WTC11 (cell line): ENCODE measurements at places on chromosomes 3 and 15.

DNA sequence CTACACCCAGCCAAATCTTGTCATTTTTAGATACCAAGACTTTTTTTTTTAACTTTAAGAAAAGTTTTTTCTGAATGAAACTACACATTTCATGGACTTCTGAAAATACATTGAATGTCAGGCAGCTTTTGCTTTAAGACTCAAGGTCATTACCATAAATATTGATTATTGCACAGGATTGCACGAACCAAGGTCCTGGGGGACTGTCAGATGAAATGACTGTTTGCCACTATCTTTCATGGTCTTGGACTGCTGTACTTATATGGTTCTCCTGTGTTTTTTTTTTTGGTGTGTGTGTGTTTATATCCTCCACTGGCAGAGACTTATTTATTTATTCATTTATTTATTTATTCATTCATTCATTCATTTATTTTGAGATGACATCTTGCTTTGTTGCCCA is 6.9 kb upstream of the MYO1E start:
- DNase-seq, result no peak

DNA sequence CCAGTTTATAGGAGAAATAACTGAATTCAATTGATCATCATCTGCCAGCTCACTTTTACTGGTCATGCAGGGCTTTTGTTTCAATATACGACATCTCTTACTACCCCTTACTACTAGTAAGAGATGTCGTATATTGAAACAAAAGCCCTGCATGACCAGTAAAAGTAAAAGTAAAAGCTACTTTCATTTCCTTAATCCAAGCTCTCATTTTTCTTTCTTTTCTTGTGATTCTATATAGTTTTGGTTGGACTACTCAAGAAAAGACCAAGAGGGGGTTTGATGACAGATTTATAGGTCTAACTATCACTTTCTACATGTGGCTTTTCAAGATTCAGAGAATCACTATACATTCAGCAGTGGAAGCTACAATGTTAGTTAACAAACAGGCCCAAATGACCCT is 1237.3 kb downstream of the ROBO2 start:
- DNase-seq, result no peak

DNA sequence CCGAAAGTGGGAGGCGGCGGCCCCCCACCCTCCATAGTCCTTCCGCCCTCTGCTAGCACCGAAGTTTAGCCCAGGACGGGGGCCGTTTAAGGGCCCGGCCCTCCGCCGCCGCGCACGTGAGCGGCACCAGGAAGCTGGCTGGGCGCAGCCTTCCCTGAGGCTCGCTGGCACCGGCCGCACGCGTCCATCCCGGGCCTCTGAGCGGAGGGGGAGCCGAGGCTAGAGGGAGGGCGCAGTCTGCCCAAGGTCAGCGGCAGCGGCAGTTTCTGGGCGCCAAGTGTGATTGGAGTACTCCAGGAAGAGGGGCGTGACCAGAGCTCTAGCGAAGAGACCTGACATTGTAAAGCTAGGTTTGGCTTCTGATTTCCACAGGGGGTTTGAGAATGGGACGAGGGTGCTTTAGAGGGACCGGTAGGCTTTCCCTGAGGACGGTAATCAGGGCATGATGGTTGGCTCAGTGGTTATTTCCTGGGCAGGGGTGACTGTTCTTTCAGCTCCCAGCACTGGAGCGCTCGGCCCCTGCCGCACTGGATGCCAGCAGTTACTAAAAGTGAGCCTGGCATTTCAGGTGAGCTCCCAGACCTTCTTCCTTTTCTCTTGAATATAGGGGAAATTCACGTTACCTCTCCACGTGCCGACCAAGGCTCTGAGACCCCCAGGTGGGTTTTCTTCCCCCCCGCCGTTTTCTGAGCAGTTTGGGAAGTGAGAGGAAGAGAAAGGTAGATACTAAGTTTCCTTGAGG is 853 bp downstream of the TEX264 start:
- peak; percentile 76 for DNase-seq

- DNase-seq, result no peak
These were observed 14.6 kb downstream of the PLXNA1 start for GRCh38 chr3:126997455-126998038.

DNA sequence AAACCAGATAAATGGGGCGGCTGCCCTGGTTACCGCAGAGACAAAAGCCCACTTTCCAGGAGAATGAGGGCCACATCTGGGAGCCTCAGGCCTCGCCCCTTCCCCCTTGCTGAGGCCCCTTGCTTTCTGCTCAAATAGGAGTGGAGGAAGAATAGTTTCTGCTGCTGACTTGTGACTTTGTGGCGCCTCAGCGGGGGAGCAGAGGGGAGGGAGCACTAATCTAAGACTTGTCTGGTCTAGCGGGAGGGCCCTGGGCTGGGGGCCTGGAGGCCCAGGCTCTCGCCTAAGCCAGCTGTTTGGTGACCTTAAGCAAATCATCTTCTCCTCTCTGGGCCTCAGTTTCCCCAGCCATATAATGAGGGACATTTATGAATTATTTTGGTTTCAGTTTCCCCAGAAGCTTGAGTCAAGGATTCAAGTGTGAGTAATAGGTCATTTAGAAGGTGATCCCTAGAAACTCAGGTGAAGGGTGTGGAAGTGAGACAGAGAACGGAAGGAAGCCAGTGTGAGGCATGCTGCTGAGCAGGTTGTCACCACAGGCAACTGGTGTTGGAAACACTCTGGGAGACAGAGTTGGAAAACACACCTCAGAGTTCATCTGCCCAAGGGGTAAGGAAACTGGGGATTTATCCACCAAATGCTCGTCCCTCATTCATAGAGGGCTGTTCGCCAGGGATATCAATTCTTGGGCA is 25.9 kb upstream of the SMAD3 start:
- peak; percentile 63 for DNase-seq

DNA sequence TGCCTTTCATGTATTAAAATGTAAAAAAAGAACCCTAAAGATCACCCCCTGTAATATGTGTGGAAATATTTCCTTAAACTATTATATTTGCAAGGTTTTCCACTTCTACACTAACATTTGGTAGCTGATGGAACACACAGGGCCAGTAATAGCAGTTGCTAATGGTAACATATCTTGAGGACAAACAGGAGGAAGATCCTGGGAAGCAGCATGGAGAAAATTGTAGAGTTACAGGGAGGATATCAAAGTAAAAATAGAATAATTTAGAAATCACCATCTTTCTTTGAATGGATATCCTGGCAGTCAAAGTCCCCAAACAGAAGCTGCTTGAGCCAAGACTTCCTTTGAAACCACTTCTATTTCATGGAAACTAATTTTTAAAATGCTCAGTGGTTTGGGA is 29.5 kb upstream of the OSTN start:
- DNase-seq, result no peak

GRCh38 chr3:18830087-18830486 is 318.2 kb upstream of the KCNH8 start:
- DNase-seq, result no peak

DNA sequence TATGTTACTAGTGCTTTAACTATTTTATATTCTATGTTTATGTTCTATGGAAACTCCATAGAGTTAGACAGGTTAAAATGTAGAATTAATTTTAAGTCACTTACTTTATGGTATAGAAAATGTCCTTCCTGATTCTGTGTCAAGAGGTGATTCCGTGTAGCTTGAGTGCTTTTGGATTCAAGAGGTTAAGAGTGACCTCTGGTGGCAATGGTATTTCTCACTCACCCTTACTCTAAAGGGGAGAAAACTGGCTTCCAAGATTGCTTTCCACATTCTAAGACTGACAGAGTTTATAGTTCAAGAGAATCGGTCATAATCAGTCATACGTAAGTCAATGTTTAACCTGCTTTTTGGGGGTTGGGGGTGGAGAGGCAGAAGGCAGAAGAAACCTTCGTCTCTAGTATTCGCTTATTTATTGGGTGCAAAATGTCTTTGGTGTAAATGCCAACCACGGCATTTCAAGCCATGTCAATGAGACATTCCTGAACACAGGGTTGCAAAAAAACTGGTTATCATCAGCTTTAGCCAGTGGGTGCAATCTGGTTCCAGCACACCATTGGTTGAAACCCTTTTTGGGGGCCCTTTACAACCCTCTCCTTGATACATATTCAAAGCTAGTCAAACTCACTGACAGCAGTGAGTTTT is 92.0 kb upstream of the VGLL3 start:
- DNase-seq, result no peak

DNA sequence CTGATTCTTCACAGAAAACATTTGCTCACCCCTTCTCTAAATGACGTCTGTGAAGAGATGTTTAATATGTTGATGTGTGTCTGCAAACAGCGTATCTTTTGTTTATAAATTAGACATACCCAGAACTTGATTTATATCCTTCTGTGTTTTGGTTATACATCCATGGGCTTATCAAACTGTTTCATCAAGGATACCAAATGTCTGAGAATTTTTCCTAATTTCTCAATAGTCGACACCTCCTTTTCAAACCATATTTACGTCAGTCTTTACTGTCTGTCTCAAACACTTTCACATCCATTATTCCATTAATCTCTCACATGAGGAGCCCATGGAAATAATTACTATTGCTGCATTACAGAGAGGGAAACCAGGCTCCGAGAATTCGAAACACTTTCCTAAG is 85.4 kb downstream of the FGF12 start:
- no peak for DNase-seq

GRCh38 chr3:129595544-129596193 is 10.8 kb downstream of the PLXND1 start:
- DNase-seq, result no peak

GRCh38 chr3:16871915-16872842 is 12.6 kb upstream of the PLCL2 start:
- DNase-seq, result no peak

- DNase-seq, result no peak
These were observed 24.8 kb upstream of the RBMS3 start for GRCh38 chr3:29255854-29256696.

GRCh38 chr3:129266651-129267050 is 12.0 kb upstream of the HMCES start:
- no peak for DNase-seq
